ENCODE measurements at places on chromosomes 7 and 10.

DNA sequence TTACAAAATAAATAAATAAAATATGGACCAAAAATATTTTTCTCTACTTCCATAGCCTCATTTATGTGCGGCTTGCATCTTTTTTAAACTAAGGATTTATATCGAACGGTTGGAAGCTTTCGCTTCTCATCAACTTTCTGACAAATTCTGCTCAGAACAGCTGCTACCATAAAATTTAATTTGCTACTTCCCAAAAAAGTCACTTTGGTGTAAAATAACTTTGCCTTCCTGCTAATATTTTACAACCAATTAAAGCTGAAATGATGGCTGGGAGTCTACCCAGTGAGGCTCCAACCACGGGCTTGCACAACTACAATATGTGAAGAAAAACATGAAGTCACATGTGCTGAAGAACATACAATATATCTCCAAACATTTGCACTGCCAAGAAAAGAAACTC is 253.1 kb upstream of the NEBL start:
- DNase-seq, result no peak

DNA sequence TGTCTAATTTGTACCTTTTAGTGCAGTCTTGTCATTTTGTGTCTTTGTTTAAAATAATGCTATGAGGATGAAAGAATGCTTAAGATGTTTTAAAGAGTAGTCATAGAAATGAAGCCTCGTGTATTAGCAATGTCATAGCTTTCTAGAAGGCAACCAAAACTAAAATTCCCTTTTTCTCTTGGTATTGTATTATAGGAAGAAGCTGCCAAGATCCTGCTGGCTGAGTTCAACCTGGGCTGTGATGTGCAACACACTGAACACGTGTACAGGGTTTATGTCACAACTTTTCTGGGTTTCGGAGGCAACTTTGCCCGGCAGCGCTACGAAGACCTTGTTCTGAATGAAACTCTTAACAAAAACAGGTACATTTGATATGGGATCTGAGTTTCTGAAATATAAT is 36.2 kb downstream of the COX15 start:
- no peak for DNase-seq

GRCh38 chr10:63120554-63120953 is 12.6 kb upstream of the NRBF2 start:
- DNase-seq, result no peak

DNA sequence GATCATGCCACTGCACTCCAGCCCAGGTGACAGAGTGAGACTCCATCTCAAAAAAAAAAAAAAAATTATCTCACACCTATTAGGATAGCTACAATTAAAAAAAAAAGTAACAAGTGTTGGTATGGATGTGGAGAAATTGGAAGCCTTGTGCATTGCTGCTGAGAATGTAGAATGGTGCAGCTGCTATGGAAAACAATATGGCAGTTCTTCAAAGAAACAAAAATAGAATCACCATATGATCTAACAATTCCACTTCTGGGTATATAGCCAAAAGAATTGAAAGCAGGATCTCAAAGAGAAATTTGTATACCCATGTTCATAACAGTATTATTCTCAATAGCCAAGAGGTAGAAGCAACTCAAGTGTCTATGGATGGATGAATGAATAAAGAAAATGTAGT is 143.6 kb upstream of the PRR15 start:
- DNase-seq, result no peak

- no peak for DNase-seq
Observed at GRCh38 chr10:110216942-110217661, 9.7 kb downstream of the MXI1 start.

DNA sequence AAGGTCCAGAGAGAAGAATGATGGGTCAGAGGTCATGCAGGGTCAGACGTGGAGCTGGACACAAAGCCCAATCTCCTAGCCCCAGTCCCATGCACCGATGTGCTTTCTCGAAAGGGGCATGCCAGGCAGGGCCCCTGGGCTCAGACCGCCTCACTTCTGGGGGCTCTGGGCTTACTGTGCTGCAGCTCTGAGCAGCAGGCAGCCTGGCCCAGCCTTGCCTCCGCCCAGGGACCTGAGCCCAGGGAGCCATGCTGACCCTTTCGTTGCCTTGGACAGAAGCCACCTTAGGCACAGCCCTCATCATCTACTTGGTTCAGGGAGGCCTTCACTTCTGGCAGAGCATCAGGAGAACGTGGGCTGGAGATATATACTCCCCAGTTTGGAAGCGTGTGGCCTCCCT is 161.2 kb downstream of the GRK5 start:
- DNase-seq, result no peak

- DNase-seq, result no peak
Observed at GRCh38 chr7:149422914-149423301, 38.0 kb downstream of the ZNF777 start.

- DNase-seq, result no peak
Observed at GRCh38 chr7:137545059-137545716, 201.7 kb upstream of the PTN start.

DNA sequence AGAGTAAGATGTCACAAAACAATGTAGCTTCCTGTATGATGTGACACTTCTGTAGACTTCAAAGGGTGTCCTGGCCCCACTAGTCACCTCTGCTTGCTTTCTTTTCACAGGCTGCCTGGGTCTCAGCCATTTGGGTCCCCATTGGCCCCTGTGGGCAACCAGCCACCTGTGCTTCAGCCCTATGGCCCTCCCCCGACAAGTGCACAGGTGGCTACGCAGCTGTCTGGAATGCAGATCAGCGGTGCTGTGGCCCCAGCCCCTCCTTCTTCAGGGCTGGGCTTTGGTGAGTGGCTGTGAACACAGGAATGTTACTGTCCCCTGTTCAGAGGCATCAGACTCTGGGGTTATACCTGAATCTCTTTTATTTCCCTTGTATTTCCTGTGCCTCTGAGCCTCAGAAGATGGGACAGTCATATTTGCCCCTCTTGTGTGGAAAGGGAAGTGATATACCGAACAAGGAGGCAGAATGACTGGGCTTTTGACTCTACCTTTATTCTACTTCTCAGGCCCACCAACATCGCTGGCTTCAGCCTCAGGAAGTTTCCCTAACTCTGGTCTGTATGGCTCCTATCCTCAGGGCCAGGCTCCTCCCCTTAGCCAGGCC is 15.4 kb downstream of the SEC24C start:
- DNase-seq, result no peak

GRCh38 chr10:78207776-78208175 is 174.1 kb downstream of the RPS24 start:
- no peak for DNase-seq

DNA sequence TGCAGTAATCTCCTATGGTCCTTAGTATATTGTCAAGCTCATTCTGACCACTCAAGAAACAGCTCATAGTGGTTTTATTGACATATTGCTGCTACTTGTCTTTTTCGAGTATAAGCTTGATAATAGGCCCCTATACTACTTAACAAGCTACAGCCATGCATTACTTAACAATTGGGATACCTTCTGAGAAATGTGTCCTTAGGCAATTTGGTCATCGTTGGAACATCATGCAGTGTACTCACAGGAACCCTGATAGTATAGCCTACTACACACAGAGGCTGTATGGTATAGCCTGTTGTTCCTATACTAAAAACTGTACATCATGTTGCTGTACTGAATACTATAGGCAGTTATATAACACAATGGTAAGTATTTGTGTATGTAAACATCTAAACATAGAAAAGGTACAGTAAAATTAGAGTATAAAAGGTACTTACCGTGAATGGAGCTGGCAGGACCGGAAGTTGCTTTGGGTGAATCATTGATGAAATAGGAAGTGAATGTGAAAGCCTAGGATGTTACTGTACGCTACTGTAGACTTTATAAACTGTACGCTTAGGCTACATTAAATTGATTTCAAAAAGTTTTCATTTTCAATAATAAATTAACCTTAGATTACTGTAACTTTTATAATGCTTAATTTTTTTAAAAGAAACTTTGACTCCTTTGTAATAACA is 160.9 kb downstream of the LRRC4 start:
- no peak for DNase-seq

DNA sequence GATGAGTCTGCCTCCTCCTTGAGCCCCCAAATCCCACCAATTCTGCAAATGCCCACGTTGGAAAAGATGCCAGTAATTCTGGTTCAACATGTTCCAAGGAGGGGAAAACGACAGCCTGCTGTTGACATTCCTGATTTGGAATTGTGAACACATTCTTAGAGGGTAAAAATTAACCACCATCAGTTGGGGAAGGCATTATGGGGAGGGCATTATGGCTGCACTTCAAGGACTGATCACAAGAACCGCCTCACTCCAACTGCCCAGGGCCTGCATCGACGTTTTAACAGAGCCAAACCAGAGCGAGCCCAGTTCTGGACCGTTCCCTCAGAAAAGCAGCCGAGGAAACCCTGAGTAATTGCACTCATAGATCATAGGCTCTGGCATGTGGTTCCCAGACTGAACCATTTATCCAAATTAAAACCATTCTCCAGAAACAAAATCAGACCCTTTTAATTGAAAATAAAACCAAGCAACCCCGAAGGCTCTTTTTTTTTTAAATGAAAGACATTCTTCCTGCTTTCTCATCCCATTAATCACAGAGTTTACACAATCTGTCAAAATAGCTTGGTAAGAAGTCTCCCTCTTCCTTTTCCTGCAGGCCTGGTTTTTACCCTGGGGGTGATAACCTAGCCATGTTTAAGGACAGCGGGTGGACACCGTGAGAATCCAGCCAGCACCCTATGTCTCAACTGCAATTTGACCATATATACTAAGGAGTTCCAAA is 8.0 kb downstream of the TNS3 start:
- DNase-seq, result no peak

- DNase-seq, result no peak
Observed at GRCh38 chr7:127437837-127438236, 45.3 kb upstream of the ZNF800 start.

- no peak for DNase-seq
Observed at GRCh38 chr10:43160046-43160920, 22.0 kb downstream of the CSGALNACT2 start.
